ENCODE measurements at places on chromosomes 3 and 15.

- no peak overlapping the region for H3K27ac ChIP-seq
- no peaks in the 10 kb centered on the region for H3K36me3 ChIP-seq
- DNase-seq = no peak
- peaks cover 10% of the 10 kb centered on the region for H3K4me1 ChIP-seq
- no peak overlapping the region for H3K4me3 ChIP-seq
Observed at GRCh38 chr3:150255826-150256225, 152.3 kb upstream of the TSC22D2 start.

DNA sequence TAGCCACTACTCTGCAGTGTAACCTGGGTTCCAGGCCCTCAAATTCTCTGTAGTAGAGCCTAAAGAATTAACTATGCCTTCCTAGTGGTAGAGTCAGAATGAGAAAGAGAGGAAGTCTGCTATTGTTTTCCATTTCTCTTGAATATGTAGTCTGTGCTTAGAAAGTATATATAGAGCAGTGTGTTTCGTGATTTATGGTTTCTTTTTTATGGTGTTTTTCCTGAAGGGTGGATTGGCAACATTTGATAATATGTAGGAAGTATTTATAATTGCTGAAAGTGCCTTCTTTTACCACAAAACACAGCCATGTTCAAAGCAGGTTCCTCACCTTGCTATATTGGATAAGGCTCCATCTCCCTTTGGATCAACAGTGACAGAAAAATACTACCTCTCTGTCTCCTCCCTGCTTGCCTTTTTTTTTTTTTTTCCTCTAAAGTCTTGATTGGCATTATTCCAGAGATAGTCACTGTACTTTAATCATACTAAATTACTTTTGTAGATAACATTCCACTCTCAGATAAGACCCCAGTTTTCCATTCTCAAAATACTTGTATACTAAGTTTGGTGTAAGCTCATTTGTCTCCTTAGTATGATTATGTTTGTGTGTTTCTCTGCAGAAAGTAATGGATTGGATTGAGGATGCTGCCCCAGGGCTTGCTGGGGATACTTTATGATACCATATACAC, 47.8 kb downstream of the IQGAP1 start:
- no peak for DNase-seq
- peaks cover 56% of the 10 kb centered on the region for H3K4me1 ChIP-seq
- peaks cover 28% of the 10 kb centered on the region for H3K36me3 ChIP-seq
- H3K4me3 ChIP-seq = no peak overlapping the region
- H3K27me3 ChIP-seq = no peaks in the 10 kb centered on the region

DNA sequence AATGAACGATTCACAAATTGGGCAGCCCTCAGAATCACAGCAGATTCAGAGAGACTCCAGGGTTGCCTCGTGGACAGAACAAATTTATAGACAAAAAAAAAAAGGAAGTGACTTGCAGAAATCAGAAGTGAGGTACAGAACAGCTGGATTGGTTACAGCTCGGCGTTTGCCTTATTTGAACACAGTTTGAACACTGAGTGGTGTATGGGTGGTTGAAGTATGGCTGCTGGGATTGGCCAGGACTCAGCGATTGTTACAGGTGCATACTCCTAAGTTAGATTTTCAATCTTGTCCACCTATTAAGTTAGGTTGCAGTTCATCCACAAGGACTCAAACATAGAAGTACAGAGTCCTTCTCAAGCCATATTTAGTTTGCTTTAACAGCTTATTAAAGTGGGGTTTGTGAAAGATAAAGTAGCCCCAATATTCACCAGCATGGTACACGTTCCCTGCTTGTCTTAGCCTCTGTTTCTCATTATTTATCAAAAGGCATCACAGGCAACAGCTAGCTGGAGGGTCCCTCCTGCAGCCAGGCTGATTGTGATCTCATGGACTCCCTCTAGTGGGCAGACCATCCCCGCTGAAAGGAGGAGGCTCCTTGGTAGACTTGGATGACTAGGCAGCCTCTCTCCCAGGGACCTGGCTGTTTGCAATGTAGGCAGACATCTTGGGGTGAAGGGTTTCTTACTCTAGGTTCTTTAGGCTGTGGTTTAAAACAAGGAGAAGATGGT, 17.6 kb upstream of the ALDH1L1 start:
- no peaks in the 10 kb centered on the region for H3K4me1 ChIP-seq
- no peaks in the 10 kb centered on the region for H3K36me3 ChIP-seq
- no peak overlapping the region for H3K27ac ChIP-seq
- peak; percentile 20 for DNase-seq

GRCh38 chr15:99574048-99574447, 8.3 kb downstream of the MEF2A start:
- H3K36me3 ChIP-seq = no peaks in the 10 kb centered on the region
- no peaks in the 10 kb centered on the region for H3K27me3 ChIP-seq
- no peak for DNase-seq

DNA sequence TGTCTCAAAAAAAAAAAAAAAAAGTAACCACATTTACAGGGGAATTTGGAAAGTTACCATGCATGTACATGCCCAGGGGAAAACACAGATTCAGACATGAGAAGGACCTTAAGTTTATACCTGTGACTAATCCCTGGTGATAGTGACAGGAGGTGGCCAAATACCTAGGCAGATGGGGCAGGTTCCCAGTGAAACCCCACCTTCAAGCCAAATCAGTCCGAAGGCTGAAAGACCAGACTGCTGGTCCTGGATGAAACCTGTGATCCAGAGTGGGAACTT, 15.8 kb downstream of the SPCS1 start:
- peaks cover 18% of the 10 kb centered on the region for H3K36me3 ChIP-seq
- no peaks in the 10 kb centered on the region for H3K27me3 ChIP-seq
- no peak for DNase-seq
- H3K4me3 ChIP-seq = no peak overlapping the region
- H3K27ac ChIP-seq = peak overlapping the region; percentile 64

Measured in immature natural killer cell (primary cell).